ENCODE measurements at places on chromosomes 16 and 17. TPM values are rescaled to one million over a fixed set of nuclear protein-coding genes. Genes with fewer than 3 reads are reported as not detected.

Gene ODAD4
- total RNA-seq, result 1.0 TPM

Gene NRN1L
- total RNA-seq, result 1.0 TPM

Gene TRPV2
- 8.4 TPM for total RNA-seq

Gene CYBC1
- 15.1 TPM for total RNA-seq
